ENCODE measurements at places on chromosomes 12 and 14.

DNA sequence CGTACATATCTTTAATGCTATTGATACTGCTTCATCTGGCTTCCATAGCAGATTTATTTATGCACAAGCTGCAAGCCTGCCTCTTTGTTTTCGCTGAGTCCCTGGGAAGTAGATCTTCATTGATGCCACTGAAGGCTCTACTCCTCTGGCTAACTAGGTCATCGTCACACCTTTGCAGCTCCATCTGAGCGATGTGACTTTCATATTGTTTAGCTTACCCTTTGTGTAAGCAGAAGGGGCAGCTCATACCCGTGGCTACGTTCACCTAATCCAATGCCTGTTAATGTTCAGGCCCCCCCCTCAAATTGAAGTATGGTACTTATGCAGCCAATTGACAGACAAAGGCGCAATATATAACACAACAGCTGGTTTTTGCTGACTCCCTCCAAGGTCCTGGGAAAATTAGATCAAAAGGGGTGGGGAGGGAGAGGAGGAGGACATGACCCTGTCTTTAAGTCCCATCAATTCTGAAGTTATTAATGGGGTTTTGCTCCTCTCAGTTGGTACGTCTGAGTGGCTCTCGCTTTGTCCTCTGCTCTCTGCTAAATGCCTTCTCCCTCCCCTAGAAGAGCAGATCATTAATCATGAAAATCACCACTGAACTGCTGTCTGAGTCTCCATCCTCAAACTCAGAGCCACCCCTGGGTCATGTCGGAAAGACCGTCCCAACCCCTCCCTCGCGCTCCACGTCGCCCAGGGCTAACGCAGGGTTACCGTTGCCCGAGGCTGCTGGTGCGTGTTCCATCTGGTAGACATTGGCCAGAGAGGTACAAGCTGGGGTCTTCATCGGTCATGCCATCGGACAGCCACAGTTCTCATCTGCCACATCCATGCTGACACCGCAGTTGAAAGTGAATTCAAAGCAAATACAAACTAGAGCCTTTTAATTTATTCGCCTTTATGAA is 128.8 kb downstream of the ADGRD1 start:
- DNase-seq = no peak

GRCh38 chr12:42904683-42905418 is 315.3 kb upstream of the PRICKLE1 start:
- no peak for DNase-seq

GRCh38 chr12:120537856-120538220 is 3.7 kb downstream of the RNF10 start:
- no peak for DNase-seq

- no peak for DNase-seq
Observed at GRCh38 chr14:30129807-30130206, 202.2 kb upstream of the PRKD1 start.

- no peak for DNase-seq
Observed at GRCh38 chr12:3725388-3726115, 27.4 kb downstream of the CRACR2A start.

DNA sequence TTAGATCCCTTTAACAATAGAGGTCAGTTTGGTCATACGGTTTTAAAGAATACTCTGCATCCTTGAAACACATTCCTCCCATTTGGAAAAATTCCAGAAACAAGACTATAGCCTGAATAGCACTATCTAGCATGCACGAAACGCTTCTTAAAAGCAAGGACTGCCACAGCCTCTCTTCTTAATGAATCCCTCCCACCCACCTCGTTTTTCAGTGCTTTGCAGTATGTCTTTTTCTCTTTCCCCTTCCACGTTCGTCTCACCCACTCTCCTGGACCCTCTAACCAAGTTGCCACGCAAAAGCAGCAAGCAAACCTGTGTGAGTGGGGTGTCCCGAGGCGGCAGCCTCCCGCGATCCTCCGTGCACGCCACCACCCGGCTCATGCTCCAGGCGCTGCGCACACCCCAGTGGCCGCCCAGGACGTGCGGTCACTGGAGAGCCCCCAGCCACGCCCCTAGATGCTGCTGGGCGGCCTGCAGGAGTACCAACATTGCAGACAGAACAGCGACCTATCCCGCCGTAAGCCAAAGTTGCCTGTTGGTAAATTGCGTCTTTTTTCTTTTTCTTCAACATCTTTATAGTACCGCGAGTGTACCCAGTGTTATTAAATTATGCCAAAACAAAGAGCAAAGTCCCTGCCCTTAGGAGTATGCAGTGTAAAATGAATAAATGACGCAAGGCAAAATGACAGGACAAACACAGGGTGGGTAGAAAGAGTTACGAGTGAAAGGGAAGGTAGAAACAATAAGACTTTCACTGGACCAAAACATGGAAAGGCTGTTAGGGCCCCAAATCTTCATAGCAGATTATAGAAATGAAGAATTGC is at the start of gene SLC38A4:
TSS of gene SLC38A4 (minus strand) at position 407 of the 824 bp plus-strand sequence. CDS start 32,926 bp downstream, outside the sequence.
- no peak for DNase-seq

GRCh38 chr12:100268835-100269564 is 2.0 kb downstream of the SCYL2 start:
- DNase-seq = no peak

- DNase-seq = no peak
Observed at GRCh38 chr12:20369305-20370013, 1.1 kb downstream of the PDE3A start.

Measured in 8988T (cell line).